ENCODE measurements at places on chromosomes 7 and 10.

DNA sequence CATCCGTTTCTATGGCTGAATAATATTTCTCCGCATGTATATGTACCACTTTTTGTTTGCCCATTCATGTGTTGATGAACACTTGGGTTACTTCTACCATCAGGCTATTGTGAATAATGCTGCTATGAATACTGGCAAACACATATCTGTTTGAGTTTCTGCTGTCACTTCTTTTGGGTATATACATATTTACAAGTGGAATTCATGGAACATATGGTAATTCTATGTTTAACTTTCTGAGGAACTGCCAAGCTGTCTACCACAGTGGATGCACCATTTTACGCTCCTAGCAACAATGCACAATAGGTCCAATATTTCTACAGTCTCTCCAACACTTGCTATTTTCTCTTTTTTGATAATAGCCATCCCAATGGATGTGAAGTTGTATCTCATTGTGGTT, 5.5 kb upstream of the ZNF488 start:
- DNase-seq: no peak
- no peak overlapping the region for H3K4me3 ChIP-seq
- H3K4me1 ChIP-seq: no peaks in the 10 kb centered on the region
- H3K27ac ChIP-seq: no peak overlapping the region
- H3K27me3 ChIP-seq: peaks cover 10% of the 10 kb centered on the region
- no peaks in the 10 kb centered on the region for H3K36me3 ChIP-seq

DNA sequence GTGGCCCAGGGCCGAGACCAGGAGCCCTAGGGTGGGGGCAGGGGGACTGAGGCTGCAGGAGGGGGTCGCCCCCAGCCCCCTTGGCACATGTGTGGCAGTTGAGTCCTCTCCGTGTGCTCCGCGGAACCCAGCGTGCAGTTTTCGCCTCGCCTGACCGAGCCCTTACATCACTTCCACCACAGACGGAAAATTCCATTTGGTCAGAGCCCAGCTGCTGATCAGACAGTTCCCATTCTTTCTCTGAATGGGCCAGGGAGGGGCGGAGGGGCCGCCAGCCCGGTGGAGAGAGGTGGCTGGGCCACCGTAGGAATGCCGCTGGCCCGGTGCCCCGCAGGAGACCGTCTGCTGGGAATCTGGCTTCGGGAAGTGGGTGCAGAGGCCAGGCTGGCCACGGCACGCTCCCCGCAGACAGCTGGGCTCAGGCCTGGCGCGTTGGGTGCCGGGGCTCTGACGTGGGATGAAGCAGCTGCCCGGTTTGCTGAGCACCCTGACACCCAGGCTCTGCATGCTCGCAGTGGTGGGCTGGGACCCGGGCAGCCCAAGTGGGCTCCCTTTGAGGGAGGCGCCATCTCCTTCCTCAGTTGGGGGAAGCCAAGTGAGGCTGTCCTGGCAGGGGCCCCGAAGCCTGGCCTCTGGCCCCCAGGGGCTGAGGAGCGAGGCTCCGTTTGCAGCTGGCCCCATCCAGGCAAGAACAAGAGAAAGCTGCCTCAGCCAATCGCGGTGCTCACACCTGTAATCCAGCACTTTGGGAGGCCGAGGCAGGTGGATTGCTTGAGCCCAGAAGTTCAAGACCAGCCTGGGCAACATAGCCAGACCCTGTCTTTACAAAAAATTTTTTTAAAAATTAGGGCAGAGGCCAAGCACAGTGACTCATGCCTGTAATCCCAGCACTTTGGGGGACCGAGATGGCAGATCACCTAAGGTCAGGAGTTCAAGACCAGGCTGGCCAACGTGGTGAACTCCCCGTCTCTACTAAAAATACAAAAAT, 9.9 kb downstream of the TTYH3 start:
- H3K36me3 ChIP-seq: peaks cover 13% of the 10 kb centered on the region
- H3K4me3 ChIP-seq: no peak overlapping the region
- no peak overlapping the region for H3K27ac ChIP-seq
- peaks cover 31% of the 10 kb centered on the region for H3K4me1 ChIP-seq
- no peak for DNase-seq

DNA sequence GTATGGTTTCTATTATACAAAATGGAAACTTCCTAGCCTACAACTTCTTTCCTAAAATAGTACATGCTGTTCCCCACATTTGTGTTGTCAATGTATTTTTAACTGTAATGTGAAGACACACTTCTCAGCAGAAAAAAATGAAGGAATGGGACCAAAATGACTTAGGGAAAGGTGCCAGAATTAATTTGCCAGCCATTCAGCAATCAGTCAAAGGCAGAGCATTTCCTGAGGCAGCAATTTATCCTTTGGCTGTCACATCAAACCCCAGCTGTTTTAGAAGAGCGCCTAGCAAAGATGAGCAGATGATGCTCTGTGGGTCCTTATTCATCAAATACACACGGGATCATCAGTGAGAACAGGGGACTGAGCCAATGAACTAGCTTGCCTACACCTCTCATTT, 592.5 kb downstream of the KCNMA1 start:
- H3K36me3 ChIP-seq: no peaks in the 10 kb centered on the region
- no peak overlapping the region for H3K4me3 ChIP-seq
- no peak overlapping the region for H3K27ac ChIP-seq
- no peaks in the 10 kb centered on the region for H3K27me3 ChIP-seq
- no peak for DNase-seq

- DNase-seq: no peak
- no peaks in the 10 kb centered on the region for H3K36me3 ChIP-seq
- no peaks in the 10 kb centered on the region for H3K4me1 ChIP-seq
- no peak overlapping the region for H3K27ac ChIP-seq
- no peaks in the 10 kb centered on the region for H3K27me3 ChIP-seq
Measured at GRCh38 chr10:20041931-20042330, 225.7 kb downstream of the PLXDC2 start.

DNA sequence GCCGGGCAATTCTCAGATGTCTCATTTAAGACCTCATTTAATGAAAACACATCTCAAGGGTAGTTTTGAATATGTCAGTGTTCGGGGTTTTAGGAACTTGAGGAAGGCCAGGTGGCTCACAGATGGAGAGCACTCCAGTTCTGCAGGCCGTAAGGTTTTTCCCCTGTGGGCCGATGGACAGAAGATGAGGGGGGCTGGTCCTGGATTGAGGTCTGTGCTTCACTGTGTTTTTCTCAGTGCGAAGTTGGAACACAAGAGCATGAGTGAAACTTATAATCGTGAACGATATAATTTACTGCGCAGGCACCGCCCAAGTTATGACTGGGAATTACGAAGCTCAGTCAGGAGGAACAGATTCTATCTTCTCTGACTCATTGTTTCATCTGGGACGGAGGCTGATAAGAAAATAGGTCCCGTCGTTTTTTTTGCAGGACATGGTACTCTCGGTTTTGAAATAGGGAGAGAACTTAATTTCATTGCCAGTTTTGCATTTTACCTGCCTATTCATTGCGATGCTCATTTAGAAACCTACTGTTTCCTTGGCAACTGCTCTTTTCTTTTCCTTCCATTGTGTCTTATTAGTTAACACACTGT, 591.0 kb upstream of the PFKP start:
- H3K36me3 ChIP-seq: no peaks in the 10 kb centered on the region
- no peak overlapping the region for H3K27ac ChIP-seq
- no peaks in the 10 kb centered on the region for H3K4me1 ChIP-seq
- no peak overlapping the region for H3K4me3 ChIP-seq
- DNase-seq: no peak
- no peaks in the 10 kb centered on the region for H3K27me3 ChIP-seq

DNA sequence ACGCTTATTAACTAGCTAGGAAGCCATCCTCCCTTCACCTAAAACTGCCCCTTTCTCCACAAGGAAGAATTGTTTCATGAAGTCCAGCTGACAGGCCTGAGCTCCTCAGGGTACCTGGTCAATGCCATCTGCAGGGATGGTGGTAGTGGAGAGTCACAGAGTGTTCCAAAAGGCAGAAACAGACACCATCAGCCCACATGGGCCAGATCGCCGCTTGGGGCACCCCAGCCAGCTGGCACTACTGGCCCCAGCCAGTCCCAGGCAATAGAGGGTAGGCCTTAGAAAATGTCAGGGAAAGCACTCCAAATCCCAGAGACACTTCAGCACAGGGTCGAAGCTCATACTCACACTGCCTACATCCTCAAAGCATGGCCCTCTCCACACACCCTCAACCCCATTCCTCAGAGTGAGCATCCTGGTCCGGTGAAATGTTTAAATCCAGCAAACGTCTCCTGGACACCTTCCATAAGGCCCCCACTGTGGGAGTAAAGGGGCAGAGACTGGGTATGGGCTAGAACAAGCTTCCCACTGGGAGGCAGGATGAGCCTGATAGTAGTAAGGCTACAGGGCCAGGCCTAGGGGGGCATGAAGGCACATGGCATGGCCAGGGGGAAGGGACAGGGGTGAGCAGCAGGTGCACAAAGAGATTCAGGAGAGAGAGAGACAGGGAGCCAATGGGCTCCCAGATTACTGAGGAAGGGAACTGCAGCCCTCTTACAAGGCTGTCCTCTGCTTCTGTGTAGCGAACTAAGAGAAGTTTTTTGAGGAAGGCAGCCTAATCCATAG, 1.9 kb downstream of the LRRC20 start:
- peaks cover 17% of the 10 kb centered on the region for H3K4me1 ChIP-seq
- no peaks in the 10 kb centered on the region for H3K36me3 ChIP-seq
- peaks cover 17% of the 10 kb centered on the region for H3K27me3 ChIP-seq
- H3K27ac ChIP-seq: no peak overlapping the region
- no peak overlapping the region for H3K4me3 ChIP-seq

DNA sequence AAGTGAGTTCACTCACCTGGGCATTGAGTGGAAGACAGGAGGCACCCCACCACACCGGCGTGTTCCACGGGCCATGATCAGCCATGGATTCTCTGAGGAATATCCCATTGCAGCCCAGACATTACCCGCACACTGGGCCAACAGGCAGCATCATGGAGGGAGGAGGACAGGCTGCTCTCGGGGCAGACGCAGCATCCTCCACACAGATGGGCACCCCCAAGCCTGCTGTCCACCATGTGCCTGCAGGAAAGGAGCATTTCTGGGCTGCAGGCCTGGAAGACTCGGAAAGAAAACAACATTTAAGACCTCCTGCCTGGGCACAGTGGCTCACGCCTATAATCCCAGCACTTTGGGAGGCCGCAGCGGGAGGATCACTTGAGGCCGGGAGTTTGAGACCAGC, 71.0 kb upstream of the SH2B2 start:
- no peak for DNase-seq
- peaks cover 15% of the 10 kb centered on the region for H3K36me3 ChIP-seq
- H3K27me3 ChIP-seq: no peaks in the 10 kb centered on the region
- H3K4me1 ChIP-seq: no peaks in the 10 kb centered on the region
- no peak overlapping the region for H3K27ac ChIP-seq
- no peak overlapping the region for H3K4me3 ChIP-seq

DNA sequence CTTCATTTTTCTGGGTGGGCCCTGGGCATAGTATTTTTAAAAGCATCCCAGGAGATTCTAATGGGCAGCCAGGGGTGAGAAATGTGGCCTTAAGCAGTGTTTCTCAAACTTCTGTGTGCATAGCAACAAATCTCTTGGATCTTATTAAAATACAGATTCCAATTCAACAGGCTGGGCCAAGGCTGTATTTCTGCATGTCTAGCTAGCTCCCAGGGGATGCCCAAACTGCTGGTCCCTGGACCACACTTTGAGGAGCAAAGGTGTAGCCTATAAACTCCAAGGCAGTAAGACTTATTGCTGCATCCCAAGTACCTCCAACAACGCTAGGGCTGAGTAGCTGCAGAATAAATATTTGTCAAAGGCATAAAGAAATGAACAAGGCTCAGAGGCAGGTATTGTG, 292.9 kb upstream of the ZMIZ1 start:
- DNase-seq: no peak
- no peaks in the 10 kb centered on the region for H3K4me1 ChIP-seq
- H3K4me3 ChIP-seq: no peak overlapping the region
- no peaks in the 10 kb centered on the region for H3K27me3 ChIP-seq
- no peak overlapping the region for H3K27ac ChIP-seq

DNA sequence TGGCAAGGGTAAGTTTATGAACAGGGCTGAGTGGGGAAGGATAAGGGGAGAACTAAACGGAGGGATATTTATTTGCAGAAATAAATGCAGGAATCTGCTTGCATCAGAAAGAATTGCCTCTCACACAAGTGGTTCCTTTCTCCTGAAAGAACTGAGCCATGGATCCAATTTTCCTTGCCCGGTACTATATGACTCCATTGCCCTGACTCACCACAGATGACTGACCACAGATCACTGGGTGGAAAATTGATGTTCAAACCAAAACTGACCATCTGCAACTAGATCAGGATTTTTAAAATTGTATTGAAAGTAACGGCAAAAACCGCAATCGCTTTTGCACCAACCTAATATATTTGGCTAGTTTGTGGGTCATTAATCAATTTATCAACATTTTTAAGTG, 6.2 kb upstream of the MACC1 start:
- no peaks in the 10 kb centered on the region for H3K27me3 ChIP-seq
- no peak overlapping the region for H3K4me3 ChIP-seq
- H3K36me3 ChIP-seq: no peaks in the 10 kb centered on the region

GRCh38 chr7:12713625-12714378, 26.4 kb downstream of the ARL4A start:
- H3K4me1 ChIP-seq: peaks cover 13% of the 10 kb centered on the region
- no peaks in the 10 kb centered on the region for H3K36me3 ChIP-seq
- no peak for DNase-seq
- no peaks in the 10 kb centered on the region for H3K27me3 ChIP-seq
- no peak overlapping the region for H3K4me3 ChIP-seq
- no peak overlapping the region for H3K27ac ChIP-seq

DNA sequence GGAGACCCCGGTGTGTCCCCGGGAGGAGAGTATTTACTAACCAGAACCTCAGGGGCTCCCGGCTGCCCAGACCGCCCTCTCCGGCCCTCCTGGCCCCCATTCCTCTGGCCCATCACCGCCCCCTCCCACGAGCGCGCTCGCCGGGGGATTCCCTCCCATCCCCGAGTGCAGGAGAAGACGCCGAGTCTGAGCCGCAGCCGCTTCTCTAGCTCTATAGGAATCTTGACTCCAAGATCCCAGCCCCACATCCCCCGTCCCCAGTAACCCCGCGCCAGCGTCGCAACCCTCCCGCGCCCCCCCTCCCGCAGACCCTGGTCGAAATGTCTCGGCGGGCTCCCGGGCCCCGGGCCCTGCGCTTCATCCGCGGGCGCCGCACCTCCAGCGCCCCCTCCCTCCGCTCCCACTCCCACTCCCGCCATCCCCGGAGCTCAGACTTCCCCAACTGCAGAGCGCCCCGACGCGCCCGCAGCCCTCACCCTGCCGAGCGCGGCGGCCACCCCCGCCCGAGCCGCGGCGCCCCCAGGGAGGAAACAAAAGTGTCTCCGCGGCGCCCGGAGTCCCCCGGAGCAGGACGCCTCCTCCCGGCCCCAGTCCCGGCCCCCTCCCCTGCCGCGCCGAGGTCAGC, 541 bp downstream of the ELMO1 start:
- peaks cover 34% of the 10 kb centered on the region for H3K4me1 ChIP-seq
- DNase-seq: no peak
- H3K27me3 ChIP-seq: no peaks in the 10 kb centered on the region

DNA sequence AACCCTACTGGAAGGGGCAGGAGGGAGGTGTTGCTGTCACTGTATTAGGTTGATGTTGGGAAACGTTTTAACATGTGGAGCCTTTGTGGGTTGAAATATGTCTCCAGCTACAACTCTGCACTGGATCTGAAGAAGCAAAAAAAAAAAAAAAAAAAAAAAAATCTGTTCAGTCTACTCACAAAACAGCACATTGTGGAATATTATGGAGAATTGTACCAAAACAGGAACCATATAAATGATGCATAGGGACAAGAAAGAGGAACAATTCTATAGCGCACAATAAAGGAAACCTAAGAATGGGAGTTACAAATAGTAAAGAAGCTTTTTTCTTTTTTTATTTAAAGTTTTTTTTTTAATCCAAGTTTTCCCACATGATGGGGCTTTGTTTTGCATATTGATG, 63.8 kb downstream of the CCSER2 start:
- H3K4me3 ChIP-seq: no peak overlapping the region
- no peak for DNase-seq
- H3K27me3 ChIP-seq: no peaks in the 10 kb centered on the region
- H3K36me3 ChIP-seq: no peaks in the 10 kb centered on the region
- no peak overlapping the region for H3K27ac ChIP-seq
- no peaks in the 10 kb centered on the region for H3K4me1 ChIP-seq

Data from T-cell (primary cell).